ENCODE measurements at places on chromosomes 12 and 14.
A peak's percentile ranks its signal among the peaks of the same experiment; 100 is the strongest.

GRCh38 chr12:19709889-19710288 lies 270.6 kb downstream of the AEBP2 start:
- DNase-seq = no peak

GRCh38 chr14:94638961-94639817 lies 27.0 kb downstream of the SERPINA3 start:
- DNase-seq = no peak

- DNase-seq = no peak
Observed at GRCh38 chr14:69234106-69234505, 25.9 kb upstream of the GALNT16 start.

DNA sequence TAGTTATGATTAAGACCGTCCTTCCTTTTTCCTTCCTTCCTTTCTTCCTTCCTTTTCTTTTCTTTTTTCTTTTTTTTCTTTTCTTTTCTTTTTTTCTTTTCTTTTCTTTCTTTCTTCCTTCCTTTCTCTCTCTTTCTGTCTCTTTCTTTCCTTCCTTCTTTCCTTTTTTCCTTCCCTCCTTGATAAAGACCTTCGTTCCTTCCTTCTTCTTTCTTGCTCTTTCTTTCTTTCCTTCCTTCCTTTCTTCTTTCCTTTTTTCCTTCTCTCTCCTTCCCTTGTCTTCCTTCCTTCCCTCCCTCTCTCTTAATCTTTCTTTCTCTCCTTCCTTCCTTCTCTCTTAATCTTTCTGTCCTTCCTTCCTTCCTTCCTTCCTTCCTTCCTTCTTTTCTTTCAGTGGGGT lies 130.9 kb downstream of the PAPOLA start:
- no peak for DNase-seq

DNA sequence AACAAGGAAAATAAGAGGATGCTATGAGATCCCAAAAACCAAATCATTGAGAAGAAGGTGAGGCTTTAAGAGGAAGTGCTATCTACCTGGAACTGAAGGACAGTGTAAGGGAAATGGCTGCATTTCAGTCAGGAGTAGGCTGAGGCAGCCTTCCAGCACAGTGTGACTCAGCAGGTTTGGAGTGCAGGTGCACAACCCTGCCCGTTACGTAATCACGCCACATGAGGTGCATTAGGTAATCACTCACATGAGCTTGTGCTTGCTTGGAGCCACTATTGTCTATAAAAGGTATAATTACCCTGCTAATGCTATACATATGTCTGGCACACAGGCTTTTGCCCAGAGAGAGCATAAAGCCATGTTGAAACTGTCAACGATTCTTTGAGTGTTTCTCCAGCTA lies 74.9 kb downstream of the DIO2 start:
- no peak for DNase-seq

GRCh38 chr14:33899723-33900341 lies 51.0 kb downstream of the EGLN3 start:
- no peak for DNase-seq

DNA sequence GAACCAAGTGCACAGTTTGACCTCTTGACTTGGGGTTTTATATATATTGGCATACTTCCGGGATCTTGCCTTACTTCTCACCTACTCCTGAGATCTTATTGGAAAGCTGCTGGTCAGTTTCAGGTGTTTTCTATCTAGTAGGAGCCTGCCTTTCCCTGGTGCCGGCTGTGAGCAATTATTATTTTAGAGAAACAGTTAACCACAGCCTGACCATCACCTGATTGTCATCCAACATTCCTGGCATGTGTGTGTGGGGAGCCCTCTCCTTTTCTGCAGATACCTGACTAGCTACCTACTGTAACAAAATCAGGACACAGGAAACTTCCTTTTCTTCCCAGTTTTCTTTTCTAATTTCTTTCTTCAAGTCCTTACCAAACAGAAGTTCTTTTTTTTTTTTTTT lies 220.4 kb downstream of the ATP23 start:
- no peak for DNase-seq

GRCh38 chr12:110280392-110280778 lies 662 bp upstream of the ATP2A2 start:
- peak; percentile 51 for DNase-seq

DNA sequence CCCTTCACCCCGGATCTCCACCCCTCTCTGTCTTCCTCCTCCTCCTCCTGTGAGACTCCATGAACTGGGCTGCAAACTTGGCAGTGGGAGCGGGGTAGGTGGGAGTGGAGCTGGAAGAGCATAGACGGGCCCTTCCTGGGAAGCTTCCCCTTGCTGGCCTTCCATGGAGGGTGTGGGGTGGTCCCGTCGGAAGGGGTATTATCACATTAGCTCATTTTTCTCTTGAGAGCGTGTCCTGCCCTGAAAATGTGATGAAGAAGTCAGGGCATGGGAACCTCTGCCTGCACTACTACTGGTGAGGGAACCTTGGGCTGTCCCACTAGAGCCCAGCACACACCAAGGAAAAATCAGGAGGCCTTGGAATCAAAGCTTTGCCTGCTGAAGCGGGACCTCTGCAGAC lies 66.5 kb downstream of the CACNA1C start:
- no peak for DNase-seq

- no peak for DNase-seq
Observed at GRCh38 chr12:109814600-109815150, 18.5 kb downstream of the TRPV4 start.

DNA sequence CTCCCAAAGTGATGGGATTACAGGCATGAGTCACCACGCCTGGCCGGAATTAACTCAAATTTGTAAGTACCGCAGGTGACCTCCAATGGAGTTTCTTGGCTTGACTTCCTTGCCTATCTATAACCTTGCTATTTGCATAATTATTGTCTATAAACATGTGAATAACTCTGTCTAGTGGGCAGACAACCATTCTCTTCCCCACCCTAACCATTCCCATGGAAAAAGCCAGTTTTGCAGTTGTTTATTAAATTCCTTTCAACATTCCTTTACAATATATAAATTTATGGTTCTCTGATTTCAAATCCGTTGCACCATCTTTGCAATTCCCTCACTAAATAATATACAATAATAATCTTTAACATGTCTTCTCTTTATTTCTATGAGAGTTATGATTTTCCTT lies 61.0 kb upstream of the ZDHHC17 start:
- DNase-seq = no peak

- DNase-seq = no peak
Observed at GRCh38 chr12:122082621-122083356, 4.2 kb downstream of the MLXIP start.

DNA sequence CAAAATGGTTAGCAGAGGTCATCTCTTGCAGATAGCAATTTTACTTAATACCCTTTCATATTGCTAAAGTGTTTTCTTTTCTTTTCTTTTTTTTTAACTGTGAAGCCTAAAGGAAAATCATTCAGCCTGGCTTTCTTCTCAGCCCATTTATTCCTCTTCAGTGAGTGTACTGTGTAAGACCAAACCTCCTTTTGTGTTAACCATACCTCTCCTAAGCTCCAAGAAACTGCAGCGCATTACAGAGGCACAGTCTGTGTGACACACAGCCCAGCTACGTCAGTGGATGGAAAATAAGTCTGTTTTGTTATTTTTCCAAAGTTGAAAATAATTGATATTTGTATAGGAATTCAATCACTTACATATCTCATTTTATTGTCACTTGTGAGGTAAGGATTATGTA lies 21.7 kb downstream of the DCAF5 start:
- no peak for DNase-seq

- no peak for DNase-seq
Observed at GRCh38 chr12:85733984-85734383, 102.2 kb downstream of the RASSF9 start.

DNA sequence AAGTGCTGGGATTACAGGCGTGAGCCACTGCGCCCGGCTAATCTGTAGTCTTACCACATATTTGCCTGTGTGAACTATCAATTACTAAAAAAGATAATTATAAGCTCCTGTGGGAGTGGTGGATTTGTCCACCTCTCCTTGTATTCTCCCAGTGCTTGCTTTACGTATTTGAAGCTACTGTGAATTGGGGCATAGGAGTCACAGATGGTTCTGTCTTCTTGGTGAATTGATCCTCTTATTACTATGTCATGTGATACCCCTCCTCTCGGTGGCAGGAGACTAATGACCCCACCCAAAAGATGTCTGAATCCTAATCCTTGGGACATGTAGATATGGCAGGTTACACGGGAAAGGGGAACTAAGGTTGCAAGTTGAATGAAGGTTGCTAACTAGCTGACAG lies 11.8 kb downstream of the GPR132 start:
- DNase-seq = no peak

GRCh38 chr12:96155781-96156180 lies 38.4 kb upstream of the ELK3 start:
- DNase-seq = no peak

DNA sequence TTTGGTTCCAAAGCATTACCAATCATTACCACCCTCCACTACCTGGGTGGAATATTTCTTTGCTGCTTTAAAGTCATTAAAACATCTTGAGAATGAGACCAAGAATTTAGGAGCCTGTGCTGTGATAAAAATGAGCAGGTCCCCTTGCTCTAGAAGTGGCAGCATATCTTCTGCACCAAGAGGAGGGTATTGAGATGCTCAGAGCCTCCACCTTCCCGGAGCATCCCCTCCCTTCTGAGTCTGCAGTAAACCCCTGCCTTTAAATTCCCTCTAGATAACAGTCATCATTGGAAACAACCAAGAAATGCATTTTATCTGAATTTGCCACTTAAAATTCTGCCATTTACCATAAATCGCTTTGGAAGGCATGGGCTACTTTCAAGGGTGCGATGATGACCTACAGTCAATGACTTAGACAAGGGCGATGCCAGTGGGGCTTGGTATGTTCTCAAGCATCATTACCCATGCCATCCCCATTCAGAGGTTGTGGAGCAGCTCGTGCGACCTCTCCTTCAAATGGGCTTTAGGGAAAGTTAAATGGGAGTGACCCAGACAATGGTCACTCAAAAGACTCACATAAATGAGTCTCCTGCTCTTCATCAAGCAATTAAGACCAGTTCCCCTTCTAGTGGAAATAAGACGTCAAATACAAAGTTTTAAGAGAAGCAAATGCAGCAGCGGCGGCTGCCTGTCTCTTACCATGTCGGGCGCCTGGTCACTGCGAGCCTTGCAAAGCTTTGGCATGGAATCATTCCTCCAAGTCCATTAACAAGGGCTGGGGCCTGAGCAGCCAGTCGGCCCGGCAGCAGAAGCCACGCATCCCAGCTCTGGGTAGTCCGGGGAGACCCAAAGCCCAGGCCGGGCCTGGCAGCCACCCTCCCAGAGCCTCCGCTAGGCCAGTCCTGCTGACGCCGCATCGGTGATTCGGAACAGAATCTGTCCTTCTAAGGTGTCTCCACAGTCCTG lies 334.5 kb downstream of the TMEM121 start:
- no peak for DNase-seq

DNA sequence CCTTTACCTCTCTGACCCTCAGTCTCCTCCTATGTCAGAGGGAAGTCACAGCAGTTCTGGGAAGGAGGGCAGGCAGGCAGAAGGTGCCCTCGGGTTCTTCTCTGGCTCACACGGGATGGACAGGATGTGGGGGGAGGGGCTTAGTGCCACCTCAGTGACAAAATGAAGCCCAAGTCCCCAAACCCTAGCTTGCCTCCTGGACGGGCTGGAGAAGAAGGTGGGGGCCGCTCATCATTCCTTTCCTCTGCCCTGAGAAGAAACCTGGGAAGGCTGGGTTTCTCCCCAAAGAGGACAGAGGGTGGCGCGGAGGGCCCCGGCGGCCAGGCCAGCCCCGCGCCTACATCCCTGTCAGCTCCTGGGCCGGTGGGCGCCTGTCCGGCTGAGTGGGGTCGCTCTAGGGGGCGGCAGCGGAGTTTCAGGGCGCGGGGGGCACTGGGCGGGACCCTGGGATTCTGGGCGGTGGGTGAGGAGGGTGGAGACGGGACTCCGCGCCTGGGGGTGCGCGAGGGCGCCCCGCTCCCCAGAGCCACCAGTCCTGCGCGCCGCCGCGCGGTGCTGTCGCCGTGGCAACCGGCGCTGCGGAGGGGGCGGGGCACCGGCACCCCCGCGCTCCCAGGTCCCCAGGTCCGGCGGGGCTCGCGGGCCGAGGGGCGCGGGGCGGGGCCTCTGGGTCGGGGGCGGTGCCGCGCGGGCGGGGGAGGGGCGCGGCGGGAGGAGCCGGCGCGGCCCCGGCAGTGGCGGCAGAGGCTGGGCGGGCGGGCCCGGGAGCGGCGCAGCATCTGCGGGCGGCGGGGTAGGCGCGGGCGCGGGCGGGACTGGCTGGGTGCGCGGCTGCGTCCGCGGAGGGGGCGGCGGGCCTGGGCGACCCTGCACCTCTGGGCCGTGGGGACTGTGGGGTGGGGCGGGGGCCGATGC lies at the start of gene TMEM121:
Gene TMEM121, plus strand, starts transcription at position 723 of the 915 bp plus-strand sequence. CDS start 2,252 bp downstream, outside the sequence.
- DNase-seq = no peak

GRCh38 chr12:96029826-96030225 lies 5.6 kb downstream of the LTA4H start:
- no peak for DNase-seq

GRCh38 chr12:107684990-107685359 lies 624 bp upstream of the PWP1 start:
- DNase-seq = no peak

DNA sequence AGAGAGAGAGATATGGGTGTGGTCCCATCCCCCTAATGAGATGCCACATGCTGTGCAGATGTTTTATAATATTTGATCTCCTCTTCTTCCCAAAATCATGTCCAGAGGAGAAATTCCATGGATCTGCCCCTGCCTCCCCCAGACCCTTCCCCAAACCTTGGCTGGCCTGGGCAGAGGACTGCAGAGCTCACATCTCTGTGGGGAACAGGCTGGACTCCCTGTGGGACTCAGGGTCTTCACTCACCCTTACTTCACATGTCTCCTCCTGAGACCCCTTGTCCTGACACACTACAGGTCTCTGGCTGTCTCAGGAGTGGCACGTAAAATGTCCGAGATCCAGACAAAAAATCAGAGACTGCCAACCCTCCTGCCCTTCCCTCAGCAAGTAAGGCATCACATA lies 76.0 kb upstream of the CAPRIN2 start:
- DNase-seq = no peak

DNA sequence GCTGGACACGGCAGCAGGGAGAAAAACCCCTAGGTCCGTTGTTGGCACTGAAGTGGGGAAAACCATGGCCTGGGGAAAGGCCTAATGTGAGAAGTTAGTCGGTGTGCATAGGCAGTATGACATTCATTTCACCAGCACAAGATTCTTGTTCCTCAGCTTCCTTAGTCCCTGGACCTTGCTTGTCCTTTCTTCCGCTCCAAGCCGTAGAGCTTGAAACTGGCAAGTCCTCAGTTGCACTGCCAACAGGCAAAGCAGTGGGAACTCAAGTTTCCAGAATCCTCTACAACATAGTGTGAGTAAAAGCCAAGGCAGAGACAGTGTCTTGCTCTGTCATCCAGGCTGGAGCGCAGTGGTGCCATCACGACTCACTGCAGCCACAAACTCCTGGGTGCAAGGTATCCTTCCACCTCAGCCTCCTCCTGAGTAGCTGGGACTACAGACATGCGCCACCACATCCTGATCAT lies 138.5 kb upstream of the AMIGO2 start:
- peak; percentile 65 for DNase-seq
